ENCODE measurements at places on chromosomes 4 and X.

DNA sequence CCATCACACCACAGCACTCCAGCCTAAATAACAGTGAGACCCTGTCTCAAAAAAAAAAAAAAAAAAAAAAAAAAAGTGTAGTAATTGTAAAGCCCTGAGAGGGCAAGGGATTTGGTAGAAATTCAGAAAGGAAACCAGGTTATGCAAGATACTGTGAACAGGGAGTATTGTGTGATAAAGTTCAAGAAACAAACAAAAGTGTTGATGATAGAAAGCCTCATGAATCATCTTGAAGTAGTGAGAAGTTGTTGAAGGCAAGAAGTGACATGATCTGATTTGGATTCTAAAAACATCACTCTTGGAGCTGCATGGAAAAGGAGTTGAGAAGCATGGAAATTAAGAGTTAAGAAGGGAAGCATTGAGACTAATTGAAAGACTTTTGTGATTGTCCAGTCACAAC is 102.2 kb downstream of the RAP1GDS1 start:
- DNase-seq = no peak

DNA sequence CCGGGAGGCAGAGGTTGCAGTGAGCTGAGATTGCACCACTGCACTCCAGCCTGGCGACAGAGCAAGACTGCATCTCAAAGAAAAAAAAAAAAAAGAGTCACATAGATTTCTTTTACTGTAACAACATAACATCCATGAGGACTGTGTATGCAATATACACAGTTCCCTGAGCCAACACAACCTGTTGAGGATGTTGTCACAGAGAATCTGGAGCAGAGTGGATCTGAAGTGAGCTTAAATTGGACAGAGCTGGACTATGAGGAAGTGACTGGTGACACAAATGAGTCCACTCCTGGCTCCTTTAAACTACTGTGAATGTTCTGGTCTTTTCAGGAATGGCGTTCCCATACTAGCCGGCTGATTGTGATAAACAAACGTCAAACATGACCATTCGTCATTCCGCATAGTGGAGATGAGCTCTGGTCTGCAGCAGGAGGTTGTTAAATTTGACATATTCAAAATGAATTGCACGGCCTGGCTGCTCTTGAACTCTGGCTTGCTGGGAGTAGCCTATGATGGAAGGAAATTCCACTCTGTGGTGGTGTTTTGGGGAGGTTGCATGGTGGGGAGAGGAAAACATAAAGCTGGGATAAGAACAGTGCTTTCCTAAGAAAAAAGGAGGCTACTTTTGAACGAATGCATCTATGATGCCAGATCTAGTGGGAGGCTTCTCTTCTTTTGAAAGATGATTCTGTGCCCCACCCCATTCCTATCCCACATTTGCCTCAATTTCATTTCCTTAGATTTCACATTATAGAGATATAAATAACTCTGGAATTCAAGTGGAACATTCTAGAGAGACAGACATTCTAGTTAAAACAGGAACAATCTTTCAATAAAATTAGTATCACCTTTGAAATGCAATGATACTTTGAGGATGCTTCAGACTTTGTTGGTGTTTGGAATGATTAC is 149.5 kb downstream of the SHROOM3 start:
- no peak for DNase-seq

- no peak for DNase-seq
Measured at GRCh38 chrX:123731258-123731986, 1.4 kb downstream of the THOC2 start.

- DNase-seq = no peak
Measured at GRCh38 chr4:121764702-121765367, at the start of gene SMIM43. SMIM43 (minus strand) TSS chr4:121765164; CDS start chr4:121765105, 59 bp downstream.

GRCh38 chr4:137065311-137065710 is 467.0 kb downstream of the PCDH18 start:
- no peak for DNase-seq

GRCh38 chr4:147447786-147448185 is 33.1 kb upstream of the EDNRA start:
- DNase-seq = no peak

DNA sequence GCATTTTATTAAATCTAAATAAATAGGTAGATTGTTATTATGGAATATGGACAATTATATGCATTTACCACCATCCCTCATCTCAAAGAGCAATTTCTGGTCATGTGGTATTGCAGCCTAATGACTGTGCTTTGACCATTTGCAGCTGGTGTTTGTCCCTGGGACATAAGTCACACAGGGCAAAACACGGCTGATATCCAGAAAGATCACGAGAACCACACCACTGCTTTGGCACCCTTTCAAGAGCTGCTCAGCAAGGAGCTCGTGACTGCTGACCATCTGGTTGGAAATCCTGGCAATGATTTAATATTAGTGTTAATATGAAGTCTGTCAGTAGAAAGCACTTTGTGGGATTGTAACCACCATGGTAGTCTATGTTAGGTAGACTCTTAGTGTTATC is 545.0 kb downstream of the GBA3 start:
- no peak for DNase-seq

DNA sequence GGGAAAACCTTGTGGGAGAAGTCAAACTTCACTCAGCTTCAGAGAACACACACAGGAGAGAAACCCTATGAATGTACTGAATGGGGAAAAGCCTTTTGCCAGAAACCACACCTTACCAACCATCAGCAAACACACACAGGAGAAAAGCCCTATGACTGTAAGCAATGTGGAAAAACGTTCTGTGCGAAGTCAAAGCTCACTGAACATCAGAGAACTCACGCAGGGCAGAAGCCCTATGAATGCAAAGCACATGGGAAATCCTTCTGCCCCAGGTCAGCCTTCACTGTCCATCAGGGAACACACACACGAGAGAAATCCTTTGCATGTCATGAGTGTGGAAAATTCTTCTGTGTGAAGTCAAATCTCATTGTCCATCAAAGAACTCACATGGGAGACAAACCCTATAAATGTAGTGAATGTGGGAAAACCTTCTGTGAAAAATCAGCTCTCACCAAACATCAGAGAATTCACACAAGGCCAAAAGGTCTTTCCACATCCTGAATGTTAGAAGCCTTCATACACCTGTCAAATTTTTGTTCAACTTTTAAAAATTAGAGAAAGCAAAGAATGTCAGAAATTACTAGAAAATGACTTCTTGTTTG is 199.4 kb downstream of the SMIM20 start:
- no peak for DNase-seq

- no peak for DNase-seq
Measured at GRCh38 chrX:13283950-13284546, 35.8 kb downstream of the ATXN3L start.

Measured in stimulated activated CD8-positive, alpha-beta memory T cell treated with anti-CD3 and anti-CD28 coated beads, Interleukin-12 subunit alpha, Interleukin-12 subunit beta, amount 100 ng/mL, for 4 hours (primary cell).